ENCODE measurements at places on chromosomes 3 and 15.
A peak's percentile ranks its signal among the peaks of the same experiment; 100 is the strongest.

DNA sequence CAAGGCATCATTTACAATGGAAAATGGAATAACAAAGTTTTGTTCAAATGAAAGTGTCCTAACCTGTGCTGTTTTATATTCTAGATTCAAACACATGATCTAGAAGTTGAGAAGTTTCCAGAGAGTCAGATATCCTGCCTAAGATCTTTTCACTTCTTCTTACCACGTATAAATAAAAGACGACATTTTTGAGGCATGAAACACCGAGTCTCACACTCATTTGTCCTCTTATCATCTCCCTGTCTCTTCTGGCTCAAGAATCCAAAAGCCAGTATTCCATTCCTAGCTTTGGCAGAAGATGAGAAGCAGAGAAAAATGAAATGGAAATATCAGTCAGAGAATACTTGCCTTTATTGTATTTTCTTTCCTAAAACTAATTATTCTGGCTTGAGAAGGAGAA, 738.6 kb upstream of the NR2F2 start:
- no peak for DNase-seq

DNA sequence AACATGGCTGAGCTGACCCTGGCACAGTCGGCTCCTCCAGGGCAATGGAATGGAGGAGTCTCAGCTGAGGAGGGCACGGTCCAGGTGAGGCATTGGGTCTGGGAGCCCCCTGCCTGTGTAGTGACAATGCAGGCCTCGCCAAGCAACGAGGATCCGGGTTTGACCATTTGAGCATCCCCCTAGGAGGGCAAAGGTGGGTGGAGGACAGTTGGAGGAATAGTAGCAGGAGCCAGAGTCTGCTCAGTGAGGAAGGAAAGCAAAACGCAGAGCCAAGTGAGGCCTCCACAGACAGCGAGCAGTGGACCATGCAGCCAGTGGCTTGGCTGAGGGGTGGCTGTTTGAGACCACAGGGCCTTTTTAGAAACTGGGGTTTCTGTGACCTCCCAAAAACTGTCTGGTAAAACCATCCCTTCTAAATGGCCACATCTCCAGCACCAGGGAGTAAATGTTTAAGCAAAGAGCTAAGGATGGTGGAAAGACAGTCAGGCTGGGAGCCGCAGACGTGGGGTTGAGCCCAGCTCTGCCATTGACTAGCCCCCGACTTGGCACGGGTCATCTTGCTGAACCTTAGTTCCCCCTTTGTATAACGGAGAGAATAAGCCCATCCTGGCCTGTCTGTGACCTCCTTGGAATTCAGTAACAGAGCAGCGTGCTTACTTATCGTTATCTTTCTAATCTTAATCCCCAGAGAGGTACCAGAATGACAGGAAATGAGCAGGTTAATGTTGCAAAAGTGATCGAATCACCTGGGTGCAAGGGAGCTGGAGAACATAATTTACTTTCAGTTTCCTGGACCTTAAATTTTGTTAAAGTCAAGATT, 46.8 kb downstream of the CMTM6 start:
- DNase-seq = no peak

- DNase-seq = no peak
Observed at GRCh38 chr3:20739814-20740213, 553.8 kb upstream of the SGO1 start.

- peak; percentile 6 for DNase-seq
Observed at GRCh38 chr3:183548262-183548769, 7.2 kb downstream of the KLHL6 start.

- no peak for DNase-seq
Observed at GRCh38 chr15:88987934-88988671, 74.9 kb upstream of the MFGE8 start.

GRCh38 chr15:60301024-60301423, 96.8 kb downstream of the ANXA2 start:
- no peak for DNase-seq

DNA sequence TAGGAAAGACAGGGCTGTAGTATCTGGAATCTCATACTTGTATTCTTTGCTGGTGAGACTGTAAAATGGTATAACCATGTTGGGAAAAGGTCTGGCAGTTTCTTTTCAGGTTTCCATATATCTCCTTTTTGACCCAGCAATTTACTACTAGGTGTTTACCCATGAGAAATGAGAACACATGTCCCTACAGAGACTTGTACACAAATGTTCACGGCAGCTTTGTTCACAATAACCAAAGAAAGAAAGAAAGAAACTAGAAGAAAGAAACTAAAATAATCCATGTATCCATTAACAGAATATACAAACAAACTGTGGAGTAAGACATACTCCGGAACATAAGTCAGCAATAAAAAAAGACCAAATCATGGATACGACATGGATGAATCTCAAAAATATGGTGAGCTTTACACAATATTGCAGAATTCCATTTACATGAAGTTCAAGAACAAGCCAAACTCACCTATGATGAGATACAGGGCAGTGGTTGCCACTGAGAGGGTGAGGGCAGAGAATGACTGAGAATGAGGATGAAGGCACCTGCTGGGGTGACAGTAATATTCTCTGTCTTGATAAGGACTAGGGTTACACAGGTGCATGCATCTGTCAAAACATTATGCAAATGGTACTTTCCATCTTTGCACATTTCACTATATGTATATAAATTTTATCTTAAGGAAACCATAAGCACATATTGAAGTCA, 2.7 kb downstream of the RFTN1 start:
- no peak for DNase-seq

DNA sequence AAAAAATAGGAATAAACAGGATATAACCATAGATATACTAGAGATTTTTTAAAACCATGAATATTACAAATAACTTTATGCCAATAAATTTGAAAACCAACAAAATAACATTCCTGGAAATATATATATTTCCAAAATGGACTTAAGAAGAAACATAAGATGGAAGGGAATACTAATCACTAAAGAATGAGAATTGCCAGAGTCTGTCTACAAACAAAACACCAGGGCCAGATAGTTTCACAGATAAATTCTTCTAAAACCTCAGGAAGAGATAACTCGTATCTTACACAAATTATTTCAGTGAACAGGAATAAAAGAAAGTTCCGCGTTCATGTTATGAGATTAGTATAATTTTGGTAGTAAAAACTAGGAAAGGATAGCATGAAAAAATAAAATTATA, 107.3 kb downstream of the HERC1 start:
- no peak for DNase-seq

DNA sequence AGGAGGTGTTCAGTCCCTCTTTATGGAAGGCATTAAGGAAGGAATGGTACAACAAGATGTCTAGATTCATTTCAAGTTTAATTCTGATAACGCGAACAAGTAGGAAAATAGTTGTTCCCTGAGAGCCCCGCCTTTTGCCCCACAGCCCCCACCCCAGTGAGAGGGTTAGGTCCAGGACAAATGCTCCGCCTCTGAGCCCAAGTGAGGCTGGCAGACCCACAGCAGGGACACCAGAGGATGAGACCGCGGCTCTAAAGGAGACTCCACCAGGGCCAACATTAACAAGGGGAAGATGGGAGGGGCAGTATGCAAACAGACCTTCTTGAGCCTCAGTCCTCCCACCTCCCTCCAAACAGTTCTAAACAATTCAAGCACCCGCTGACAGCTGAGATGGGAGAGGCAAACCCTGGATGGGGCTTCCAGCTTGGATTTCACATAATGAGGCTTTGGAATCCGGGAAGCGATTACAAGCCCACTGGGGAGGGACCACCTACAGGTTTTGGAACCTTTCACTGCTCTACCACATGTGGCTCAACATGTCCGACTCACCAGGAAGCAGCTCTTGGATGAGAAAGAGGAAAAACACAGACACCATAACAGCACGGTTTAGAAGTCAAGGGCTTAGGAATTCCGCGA, 42.9 kb upstream of the IREB2 start:
- DNase-seq = no peak

DNA sequence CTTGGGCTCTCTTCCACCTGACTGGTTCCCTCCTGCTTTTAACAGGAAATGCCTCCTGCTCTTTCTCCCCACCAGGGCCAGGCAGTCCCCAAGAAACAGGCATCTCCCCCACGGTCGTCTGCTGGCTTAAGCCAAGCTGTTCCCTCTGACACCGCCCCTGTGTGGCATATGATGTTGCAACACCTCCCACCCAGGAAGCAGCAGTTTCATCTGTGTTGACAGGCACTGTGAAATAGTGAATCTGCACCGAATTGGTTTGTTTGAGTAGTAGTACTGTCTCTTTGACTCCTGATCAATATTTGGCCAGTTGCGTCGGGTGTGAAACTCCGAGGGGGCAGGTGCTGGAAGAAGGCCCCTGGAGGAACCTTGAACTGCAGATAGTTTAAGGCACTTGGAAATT, 188.8 kb downstream of the FEZF2 start:
- DNase-seq = no peak

- no peak for DNase-seq
Observed at GRCh38 chr3:37219266-37219665, 44.9 kb upstream of the LRRFIP2 start.

- DNase-seq = no peak
Observed at GRCh38 chr3:2784627-2785026, 325.5 kb downstream of the IL5RA start.

DNA sequence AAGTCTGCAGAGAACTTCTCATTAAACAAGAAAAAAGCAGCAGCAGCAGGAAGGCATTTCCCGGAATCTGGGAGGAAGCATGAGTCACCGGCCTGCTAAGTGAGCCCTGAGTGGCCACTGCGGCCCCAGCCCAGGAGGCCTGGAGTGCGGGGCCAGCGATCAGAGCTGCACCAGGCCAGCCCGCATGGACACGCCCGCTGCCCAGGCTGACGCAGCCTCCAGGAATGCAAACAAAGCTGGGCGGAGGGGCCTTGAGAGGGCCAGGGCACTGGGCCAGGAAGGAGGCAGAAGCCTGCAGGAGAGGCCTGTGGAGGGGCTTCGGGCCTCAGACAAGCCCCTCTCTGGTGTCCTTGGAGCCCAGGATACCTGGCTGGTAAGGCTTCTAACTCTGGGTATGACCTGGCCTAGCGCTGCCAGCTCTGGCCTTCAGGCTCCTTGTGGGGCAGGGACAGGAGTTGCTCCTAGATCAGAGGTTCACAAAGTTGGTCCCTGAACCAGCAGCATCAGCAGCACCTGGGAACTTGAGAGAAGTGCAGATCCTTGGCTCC, 101.2 kb downstream of the SMAD6 start:
- DNase-seq = peak; percentile 95

DNA sequence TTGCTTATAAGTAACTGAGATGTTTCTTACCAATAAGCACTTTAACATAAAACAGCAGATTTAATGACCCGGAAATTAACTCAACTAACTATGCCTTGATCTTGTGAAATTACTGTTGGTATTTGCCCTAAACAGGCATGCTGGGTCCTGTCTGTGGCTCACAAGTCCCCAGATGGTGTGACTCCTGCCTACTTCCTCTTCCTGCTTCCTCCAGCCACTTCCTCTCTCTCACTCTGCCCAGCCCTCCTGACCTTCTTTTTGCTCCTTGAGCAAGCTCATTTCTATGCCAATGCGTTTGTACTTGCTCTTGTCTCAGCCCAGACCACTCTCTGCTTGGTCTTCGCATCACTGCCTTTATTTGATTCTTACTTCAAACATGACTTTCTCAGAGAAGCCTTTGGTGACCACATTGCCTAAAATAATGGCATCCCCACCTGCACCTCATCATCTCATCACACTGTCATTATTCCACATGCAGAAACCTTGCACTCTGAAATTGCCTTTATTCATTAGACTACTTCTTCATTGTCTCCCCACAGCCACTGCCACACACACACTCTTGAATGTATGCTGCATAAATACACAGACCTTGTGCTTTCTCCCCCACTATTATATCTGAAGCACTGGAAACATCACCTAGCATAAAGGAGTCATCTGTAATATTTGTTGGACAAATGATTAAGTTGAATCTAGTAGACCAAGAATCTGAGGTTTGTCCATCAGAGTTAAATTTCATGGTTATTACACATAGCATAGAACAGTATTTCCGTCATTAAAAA, 256.3 kb upstream of the SEMA6D start:
- no peak for DNase-seq

GRCh38 chr15:31151301-31152233, 50.0 kb upstream of the TRPM1 start:
- DNase-seq = no peak

- no peak for DNase-seq
Observed at GRCh38 chr15:48505067-48505466, 140.4 kb downstream of the FBN1 start.

DNA sequence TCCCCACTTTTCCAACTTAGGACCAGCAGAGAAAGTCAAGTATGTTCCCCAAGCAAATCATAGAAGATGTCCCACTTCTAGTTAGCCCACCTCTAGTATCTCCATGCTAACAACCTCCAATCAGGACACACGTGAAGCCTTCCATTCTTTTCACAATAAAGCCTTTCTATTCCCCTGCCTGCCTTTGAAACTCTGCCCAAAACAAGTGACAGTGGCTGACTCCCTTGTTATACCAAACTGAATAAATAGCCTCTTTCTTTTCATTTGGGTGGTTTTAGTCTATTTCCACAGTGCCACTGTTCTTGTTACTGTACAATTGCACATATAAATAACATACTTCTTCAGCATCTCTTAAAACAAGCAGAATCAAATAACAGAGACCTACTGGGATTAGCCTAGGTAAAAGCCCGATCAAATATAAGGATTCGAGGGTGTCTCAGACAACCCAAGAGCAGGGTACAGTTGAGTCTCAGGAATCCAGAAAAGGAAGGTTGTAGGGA, 118.0 kb upstream of the NPHP3 start:
- no peak for DNase-seq

DNA sequence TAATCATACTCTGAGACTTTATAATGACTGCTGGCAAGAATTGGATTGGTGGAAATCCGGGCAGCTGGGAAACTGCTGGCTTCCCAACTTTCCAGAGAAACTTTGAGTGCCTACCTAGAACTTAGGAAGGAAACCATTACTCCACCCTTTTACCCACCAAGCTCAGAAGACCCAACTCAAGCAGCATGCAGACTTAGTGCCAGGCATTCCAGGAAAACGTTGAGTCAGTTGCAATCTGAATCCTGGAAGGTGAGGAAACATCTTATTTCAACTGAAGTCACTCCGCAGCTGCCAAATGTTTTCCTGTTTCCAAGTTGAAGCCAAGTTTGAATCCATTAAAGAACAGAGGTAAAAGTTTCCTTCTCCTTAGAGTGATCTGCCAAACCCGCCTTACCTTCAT, 126.5 kb downstream of the ZNF385D start:
- DNase-seq = no peak

DNA sequence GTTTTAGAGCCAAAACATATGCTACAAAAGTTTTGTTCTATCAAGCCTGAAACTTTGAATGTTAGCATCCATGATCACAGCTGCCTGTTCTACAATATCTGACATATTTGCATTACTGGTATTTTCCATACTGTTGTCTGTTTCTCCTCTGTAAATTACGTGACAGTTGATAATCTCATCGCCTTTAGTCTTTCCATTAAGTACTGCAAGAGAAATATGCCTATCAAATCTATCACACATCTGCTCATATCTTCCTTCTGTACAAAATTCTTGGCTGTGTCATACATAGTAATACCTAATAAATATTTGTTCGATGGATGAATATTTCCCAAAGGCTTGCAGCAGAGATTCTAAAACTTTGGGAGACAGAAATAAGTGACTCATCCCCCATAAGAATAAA, 717.3 kb downstream of the OTOL1 start:
- DNase-seq = no peak

- no peak for DNase-seq
Observed at GRCh38 chr3:165451371-165452070, 255.3 kb upstream of the SLITRK3 start.

- no peak for DNase-seq
Observed at GRCh38 chr3:187648177-187648576, 22.0 kb downstream of the SST start.
